ENCODE measurements at places on chromosomes 2 and 18. TPM values are rescaled to one million over a fixed set of nuclear protein-coding genes. Genes with fewer than 3 reads are reported as not detected.

Gene ZC3H6
- total RNA-seq: 6.0 TPM

Gene EFHD1
- total RNA-seq: 0.61 TPM

Gene MAL
- total RNA-seq: not detected

Gene AMER3
- total RNA-seq: not detected

Gene SP140
- total RNA-seq: not detected

Measured in mammary epithelial cell (primary cell).